ENCODE measurements at places on chromosomes 4 and X. TPM values are rescaled to one million over a fixed set of nuclear protein-coding genes. Genes with fewer than 3 reads are reported as not detected.

Gene SPATA4
- not detected for polyA plus RNA-seq

GRCh38 chrX:115233497-115234455 is at the start of gene LRCH2:
LRCH2 (minus strand) TSS chrX:115234096; CDS start chrX:115234041, 55 bp downstream.
- H3K4me3 ChIP-seq, result no peak within 1 kb of the TSS
- peaks cover 5% of the 10 kb centered on the region for H3K27me3 ChIP-seq
- no peaks in the 10 kb centered on the region for H3K36me3 ChIP-seq
- no peak for DNase-seq
- H3K27ac ChIP-seq, result no peak within 1 kb of the TSS
- H3K4me1 ChIP-seq, result no peaks in the 10 kb centered on the region

Gene DUX4
- not detected for polyA plus RNA-seq

Gene NLGN3
- 0.86 TPM for polyA plus RNA-seq

DNA sequence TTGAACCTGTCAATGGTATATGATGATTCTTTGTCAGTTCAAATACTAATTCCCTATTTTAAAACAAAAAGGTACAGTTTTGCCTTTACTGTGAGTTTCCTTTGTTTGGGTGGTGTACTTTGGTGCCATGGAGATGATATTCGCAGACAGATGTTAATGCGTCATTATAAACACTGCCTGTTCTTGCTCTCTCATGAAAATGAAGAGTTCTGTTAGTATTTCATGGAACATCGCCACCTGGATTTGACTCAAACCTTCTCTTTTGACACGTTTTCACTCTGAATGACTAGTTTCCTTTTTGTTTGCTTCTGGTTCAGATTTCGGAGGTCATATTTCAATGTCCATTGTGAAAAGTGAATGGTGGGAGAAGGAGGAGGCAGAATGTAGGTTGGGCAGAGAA is 6.9 kb upstream of the CTSO start:
- H3K27ac ChIP-seq, result no peak overlapping the region
- DNase-seq, result no peak
- no peak overlapping the region for H3K4me3 ChIP-seq
- no peaks in the 10 kb centered on the region for H3K27me3 ChIP-seq
- no peaks in the 10 kb centered on the region for H3K36me3 ChIP-seq

GRCh38 chr4:73392936-73393335 is 11.2 kb upstream of the ALB start:
- no peak overlapping the region for H3K4me3 ChIP-seq
- no peaks in the 10 kb centered on the region for H3K4me1 ChIP-seq
- no peaks in the 10 kb centered on the region for H3K27me3 ChIP-seq

GRCh38 chrX:148228521-148228920 is 247.4 kb downstream of the FMR1NB start:
- no peaks in the 10 kb centered on the region for H3K4me1 ChIP-seq
- H3K4me3 ChIP-seq, result no peak overlapping the region
- no peaks in the 10 kb centered on the region for H3K36me3 ChIP-seq
- no peak for DNase-seq
- no peak overlapping the region for H3K27ac ChIP-seq
- no peaks in the 10 kb centered on the region for H3K27me3 ChIP-seq

GRCh38 chrX:101999644-102000539 is 68.1 kb upstream of the ZMAT1 start:
- H3K36me3 ChIP-seq, result no peaks in the 10 kb centered on the region
- no peak overlapping the region for H3K27ac ChIP-seq
- H3K4me3 ChIP-seq, result no peak overlapping the region
- no peak for DNase-seq
- H3K4me1 ChIP-seq, result no peaks in the 10 kb centered on the region
